ENCODE measurements at places on chromosomes 4 and X.

DNA sequence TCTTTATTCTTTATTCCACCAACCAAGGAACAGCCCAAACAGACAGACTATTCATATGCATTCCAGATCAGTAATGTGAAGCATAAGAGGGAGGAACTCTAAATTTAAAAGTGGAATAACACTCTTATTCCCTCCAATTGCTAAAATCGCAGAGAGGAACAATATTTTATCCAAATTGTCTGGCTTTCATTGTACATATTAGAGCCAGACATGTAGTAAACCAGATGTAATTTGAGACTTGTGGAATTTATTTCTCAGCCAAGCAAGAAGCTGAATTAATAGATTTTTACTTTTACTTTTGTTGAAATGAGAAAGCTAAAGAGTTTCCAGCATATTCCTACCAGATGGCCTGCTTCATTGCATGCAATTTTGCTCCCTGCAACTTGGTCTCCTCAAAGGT is 674.6 kb upstream of the SLIT2 start:
- DNase-seq = no peak

GRCh38 chr4:123856689-123857545 is 460.3 kb downstream of the SPRY1 start:
- no peak for DNase-seq

DNA sequence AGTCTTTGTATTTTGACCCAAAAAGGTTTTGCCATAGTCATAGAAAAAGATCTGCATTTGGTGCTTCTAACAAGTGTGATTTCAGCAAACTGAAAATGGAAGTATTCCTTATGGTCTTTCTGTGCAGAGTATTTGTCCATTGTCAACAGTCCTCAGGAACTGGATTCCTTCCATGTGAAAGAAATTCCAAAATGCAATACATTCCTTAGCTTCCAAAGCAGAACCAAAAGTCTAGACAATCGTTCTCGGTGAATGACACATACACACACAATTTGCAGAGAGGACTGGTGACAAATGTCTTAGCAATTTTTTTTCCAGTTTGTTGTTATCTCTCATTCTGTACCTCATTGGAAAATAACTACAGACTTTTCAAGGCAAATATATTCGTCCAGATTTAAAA is 562.2 kb upstream of the SLIT2 start:
- DNase-seq = no peak

- DNase-seq = no peak
Observed at GRCh38 chr4:8594097-8595038, 1.8 kb downstream of the CPZ start.

GRCh38 chr4:86155766-86156165 is 204.1 kb downstream of the MAPK10 start:
- DNase-seq = no peak

DNA sequence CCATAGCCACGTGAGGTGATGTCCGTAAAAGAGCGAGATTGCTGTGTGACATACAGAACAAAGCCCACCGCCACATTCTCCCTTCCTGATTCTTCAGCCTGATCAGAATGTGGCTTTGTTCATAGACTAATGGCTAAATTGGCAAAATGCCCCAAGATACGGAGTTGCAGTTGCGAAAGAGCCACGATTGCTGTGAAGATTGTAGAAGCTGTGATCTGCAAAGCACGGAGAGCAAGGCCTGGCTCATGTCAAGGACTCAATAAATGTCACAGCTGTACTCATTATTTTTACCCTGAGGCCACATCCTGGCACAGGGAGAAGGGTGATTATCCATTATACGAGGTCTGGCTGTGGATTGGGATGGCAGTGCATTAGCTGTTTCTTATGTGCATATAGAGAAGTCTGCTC is 34.2 kb downstream of the ARSD start:
- no peak for DNase-seq
